ENCODE measurements at places on chromosomes 5 and 9. TPM values are rescaled to one million over a fixed set of nuclear protein-coding genes. Genes with fewer than 3 reads are reported as not detected.
A peak's percentile ranks its signal among the peaks of the same experiment; 100 is the strongest.

The IL13 gene
- not detected for total RNA-seq

The IFNA2 gene
- total RNA-seq, result not detected

The CDK7 gene
- 7.9 TPM for total RNA-seq

The DIMT1 gene
- 8.8 TPM for total RNA-seq

The OMD gene
- total RNA-seq, result 0.75 TPM

The NUDT12 gene
- 19.0 TPM for total RNA-seq

The EIF4EBP3 gene
- total RNA-seq, result 1.4 TPM

The SHC3 gene
- total RNA-seq, result 0.05 TPM

The PCDHGA12 gene
- 0.37 TPM for total RNA-seq

The BHMT2 gene
- 374 TPM for total RNA-seq

The ADAMTS2 gene
- total RNA-seq, result 24.3 TPM

The FAM200C gene
- total RNA-seq, result 2.0 TPM

DNA sequence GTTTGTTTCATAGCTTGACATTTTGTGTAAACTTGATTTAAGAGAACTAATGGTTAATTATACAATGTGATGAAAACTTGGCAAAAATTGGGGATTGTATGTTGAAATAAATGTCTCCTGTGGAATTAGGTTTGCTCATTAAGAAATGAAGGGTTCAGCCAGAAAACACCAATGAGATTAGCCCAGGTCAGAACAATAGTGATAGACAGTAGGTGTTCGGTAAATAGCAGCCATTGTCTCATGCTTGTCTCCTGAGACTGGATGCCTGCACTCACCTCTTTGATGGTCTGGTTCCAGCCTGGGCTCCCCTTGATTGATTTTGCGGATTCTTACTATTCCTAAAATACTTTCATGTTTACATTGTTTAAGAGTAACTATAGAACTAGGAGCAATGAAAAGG lies 135.5 kb downstream of the FBN2 start:
- DNase-seq, result no peak

DNA sequence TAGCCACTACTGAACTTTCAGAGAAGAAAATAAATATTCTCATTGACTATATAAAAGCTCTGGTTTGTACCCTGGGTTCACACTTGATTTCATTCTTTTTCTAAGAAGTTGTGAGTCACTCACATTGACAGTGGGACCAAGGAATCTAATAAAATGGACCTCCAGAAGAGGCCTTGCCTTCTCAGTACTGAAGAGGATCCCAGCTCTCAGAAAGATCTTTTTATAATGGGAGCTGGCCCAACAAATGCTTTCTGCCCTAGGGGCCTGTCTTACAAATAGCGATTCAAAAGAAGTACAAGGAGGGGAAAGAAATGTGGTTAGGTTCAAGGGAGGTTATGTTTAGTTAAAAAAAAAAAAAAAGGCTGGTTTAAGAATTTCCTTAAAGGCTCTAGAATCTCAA lies 237.9 kb downstream of the ISL1 start:
- DNase-seq, result no peak

DNA sequence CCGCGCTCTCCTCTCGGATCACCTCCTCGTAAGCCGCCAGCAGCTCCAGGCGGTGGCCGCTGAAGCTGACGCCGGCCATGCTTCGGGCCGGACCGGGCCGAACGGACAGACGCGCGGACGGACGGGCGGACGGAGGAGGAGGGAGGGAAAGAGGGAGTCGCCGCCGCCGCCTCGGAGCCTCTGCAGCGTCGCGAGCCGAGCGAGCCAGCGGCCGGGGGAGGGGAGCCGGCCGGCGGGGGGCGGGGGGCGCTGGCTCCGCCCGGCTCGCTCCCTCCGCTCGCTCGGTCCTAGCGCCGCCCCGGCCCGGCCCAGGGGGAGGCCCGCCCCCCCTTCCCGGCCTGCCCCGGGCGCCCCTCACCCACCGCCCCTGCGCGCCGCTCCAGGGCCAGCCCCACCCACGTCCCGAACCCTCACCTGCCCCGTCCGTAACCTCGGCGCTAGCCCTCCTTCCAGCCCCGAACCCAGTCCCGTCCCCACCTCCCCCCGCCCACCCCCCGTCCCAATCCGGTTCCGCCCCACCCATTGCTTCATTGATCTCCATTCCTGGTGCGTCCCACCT lies at the start of gene DBN1:
Gene DBN1, minus strand, starts transcription at position 192 of the 559 bp plus-strand sequence. Its CDS starts 113 bp downstream, at position 79.
- no peak for DNase-seq

- no peak for DNase-seq
Observed at GRCh38 chr5:124957063-124957462, 210.6 kb upstream of the ZNF608 start.

DNA sequence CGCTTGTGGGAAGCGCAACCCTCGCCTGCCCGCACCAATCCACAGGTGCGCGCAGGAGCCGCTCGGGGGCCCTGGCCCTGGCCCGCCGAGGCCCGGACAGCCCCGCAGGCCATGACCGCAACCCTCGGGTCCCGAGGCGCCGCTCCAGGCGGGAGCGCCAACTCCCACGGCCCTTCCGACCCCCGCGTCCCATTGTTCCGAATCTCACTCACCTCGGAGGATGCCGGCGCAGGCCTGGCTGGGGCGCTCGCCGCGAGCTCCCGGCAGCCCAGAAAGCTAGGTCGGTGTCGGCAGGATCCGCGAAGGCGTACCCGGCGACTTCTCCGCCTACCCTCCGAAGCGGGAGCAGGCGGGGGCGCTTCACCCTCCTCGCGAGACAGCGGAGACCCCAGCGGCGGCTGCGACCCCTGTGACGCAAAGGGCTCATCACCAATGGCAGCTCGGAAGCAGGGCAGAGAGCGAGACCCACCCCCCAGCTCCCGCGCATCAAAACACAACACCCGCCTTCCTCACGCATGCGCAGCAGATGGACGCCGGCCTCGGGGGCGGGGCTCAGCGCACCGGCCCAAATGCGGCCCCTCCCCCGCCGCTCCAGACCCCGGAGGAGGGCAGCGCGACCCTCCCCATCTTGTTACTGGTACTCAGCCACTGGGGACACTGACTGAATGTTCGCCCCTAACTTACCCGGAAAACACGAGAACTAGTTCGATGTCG lies 1.4 kb upstream of the SMIM27 start:
- DNase-seq, result peak; percentile 96

- no peak for DNase-seq
Observed at GRCh38 chr5:151642472-151643140, 44.1 kb downstream of the SPARC start.

GRCh38 chr9:96874947-96875460 lies 20.7 kb upstream of the ZNF782 start:
- no peak for DNase-seq

- no peak for DNase-seq
Observed at GRCh38 chr9:113525831-113526230, 62.3 kb downstream of the RGS3 start.

DNA sequence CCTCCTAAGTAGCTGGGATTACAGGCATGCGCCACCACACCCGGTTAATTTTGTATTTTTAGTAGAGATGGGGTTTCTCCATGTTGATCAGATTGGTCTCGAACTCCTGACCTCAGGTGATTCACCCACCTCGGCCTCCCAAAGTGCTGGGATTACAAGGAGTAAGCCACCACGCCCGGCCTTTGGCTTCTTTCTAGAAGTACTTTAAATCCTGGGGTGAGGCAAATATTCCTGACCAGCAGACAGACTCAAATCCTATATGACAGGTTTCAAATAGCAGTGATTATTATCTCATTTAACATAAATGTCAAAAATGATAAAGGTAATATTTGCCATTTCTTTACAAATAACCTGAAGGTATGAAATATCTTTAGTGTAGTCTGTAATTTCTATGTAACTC lies 35.6 kb downstream of the ABHD17B start:
- DNase-seq, result no peak

- no peak for DNase-seq
Observed at GRCh38 chr5:172078726-172079345, 72.4 kb upstream of the FBXW11 start.

GRCh38 chr9:27212191-27212590 lies 84.8 kb downstream of the EQTN start:
- no peak for DNase-seq

DNA sequence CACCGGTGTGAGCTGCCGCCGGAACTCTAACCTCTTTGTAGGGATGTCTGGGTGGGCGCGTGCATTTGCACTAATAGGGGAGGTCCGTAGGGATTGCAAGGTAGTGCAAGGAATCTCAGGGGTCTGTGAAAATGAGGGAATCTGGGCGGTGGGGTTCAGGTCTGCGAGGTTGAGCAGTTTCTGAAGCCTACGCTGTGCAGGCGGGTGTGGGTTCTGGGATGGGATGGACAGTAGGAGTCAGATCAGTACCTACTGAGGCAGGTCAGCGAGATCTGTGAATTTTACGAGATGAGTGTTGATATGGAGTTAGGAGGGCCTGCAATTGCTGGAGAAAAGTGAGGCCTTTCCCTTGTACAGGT lies 856 bp upstream of the ATOSB start:
- DNase-seq, result no peak

- DNase-seq, result no peak
Observed at GRCh38 chr5:171437286-171437821, 17.9 kb downstream of the FGF18 start.

DNA sequence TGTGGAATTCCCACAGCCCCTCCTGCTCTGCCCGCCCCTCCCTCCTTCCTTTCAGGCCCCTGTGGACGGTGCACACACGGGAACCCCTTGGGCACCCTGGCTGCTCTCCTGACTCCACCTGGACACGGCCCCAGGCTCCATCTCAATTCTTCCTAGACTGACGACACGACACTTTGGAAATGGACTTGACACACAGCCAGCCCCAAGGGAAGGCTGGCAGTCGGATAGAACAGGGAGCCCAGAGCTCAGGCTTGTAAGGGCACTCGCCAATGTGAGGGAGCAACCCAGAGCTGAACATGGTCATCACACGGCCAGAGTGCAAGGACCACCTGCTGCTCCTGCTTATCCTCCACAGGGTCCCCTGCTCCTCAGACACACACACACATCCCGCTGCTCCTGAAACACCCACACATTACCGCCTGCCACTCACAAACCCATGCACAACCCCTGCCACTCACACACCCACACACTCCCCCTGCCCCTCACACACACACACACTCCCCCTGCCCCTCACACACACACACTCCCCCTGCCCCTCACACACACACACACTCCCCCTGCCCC lies 8.9 kb downstream of the SLC9A3 start:
- no peak for DNase-seq

DNA sequence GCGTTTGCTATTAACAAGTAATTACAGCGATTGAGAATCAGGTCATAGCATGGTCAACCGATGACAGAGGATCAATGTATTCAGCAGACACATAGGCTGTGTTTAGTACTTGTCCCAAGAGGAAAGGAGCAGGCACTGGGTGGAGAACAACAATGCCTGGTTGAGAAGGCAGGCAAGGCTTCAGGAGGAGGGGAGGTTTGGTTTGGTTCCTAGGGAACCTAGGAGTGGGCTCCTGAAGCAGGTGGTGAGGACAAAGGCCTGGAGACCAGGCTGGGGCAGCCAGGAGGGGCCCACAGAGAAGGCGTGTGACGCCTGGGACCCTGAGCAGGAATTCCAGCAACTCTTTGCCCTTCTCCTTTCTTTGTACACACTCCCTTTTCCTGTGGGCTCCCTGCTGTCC lies 195.6 kb downstream of the SPOCK1 start:
- no peak for DNase-seq

Data from liver (tissue), 10 donors.